ENCODE measurements at places on chromosomes 11 and 22. TPM values are rescaled to one million over a fixed set of nuclear protein-coding genes. Genes with fewer than 3 reads are reported as not detected.

The CARNS1 gene
- 5.3 TPM for polyA plus RNA-seq

DNA sequence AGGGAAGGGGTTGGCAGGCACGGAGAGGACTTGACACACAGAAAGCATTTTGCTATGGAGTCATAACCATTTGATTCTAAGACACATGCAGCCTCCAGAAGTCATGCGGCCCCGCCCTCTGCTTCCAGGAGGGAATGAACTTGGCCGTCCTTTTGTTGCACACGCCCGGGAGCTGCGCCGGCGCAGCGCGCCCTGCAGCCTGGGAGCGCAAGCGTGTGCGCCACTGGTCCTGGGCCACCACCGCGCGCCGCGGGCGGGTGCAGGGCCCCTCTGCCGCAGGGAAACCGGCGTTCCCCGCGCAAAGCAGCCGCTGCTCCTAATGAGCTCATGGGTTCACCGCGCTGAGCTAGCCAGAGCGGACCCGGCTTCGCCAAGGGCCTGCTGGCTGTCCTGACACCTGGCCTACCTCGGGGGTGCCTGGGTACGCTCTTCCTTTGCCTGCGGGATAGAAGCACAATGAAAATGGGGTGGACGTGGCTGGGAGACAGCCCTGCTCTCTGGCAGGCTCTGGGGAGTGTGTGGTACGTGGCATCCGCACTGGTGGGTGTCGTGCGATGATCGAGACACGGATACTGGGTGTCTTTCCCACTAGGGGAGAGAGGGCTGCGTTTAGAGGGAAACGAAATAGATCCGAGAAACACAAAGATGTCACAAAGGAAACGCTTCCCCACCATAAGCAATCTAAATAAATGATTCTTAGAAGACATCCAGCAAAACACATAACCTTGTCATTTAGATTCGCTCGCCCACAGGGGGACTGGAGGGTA is 669 bp downstream of the MICAL3 start:
- DNase-seq, result peak; percentile 66

- DNase-seq, result no peak
These were observed 24.6 kb downstream of the RCN1 start for GRCh38 chr11:32115446-32115845.

DNA sequence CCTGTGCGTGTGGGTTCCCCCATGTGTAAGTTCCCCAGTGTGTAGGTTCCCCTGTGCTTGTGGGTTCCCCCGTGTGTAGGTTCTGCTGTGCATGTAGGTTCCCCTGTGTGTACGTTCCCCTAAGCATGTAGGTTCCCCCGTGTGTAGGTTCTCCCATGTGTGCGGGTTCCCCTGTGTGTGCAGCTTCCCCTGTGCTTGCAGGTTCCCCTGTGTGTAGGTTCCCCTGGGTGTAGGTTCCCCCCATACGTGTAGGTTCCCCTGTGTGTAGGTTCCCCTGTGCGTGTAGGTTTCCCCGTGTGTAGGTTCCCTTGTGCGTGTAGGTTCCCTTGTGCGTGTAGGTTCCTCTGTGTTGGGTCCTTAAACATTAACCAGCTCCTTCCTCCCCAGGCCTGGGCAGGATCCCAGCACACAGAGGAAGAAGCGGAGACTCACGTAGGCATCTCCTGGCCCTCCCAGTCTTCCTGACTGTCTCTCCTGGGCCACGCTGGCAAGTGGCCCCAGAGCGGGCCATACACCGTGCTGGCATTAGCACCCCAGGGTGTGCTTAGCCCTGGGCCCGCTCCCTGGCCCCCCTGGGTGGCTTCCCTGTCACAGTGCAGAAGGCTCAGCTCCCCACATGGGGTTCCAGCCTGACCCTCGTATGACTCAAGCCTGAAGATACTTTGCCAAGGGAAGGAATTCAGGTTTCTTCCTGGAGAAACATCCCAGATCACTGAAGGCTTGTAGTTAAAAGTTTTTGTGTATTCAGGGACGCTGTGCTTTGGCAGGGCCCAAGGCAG is 2.8 kb upstream of the GRAMD4 start:
- no peak for DNase-seq

GRCh38 chr22:44211946-44212930 is 31.5 kb downstream of the PARVG start:
- DNase-seq, result peak; percentile 38

DNA sequence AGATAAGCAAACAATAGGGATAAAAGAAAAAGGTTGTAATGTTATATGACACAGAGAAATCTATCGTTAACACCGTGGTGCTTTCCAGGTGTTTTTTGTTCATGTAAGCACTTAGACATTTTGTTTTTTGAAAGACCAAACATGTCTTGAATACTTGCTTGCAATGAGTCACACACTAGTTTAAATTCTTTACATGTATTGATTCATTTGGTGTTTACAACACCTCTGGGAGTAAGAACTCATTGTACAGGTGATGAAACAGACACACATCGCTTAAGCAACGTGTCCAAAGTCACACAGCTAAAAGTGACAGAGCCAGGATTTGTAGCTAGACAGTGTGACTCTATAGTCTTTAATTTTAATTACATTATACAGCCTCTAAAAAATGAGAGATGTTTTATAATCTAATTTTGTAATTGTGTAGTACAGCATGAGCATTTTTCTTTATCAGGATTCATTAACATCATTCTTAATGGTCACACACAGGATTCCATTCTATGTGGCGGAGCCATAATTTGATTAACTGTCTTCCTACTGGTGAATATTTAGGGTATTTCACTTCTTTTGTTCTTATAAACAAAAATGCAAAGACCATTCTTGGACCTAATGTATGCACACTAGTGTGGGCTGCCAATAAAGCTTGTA is 148.8 kb downstream of the DBX1 start:
- no peak for DNase-seq
